ENCODE measurements at places on chromosomes 6 and 20.

DNA sequence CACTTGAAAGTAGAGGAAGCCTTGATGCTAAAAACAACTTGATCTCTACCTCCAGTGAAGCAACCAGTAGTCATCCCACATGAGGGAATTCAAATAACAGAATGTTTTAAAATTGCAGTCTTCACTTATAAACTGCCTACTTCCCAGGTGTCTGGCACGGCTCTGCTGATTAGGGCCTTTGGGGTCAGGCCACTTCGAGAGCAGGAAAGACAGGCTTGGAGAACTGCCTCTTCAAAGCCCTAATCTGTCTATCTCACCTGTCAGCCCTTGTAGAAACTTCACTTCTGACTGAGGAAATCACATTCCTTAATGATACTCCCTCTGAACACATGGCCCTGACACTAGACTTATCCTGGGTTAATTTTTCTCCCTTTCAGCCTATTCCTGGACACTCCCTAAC is 458.6 kb downstream of the TENT5A start:
- no peak for DNase-seq

GRCh38 chr20:46014517-46015396 is 6.0 kb downstream of the MMP9 start:
- no peak for DNase-seq

DNA sequence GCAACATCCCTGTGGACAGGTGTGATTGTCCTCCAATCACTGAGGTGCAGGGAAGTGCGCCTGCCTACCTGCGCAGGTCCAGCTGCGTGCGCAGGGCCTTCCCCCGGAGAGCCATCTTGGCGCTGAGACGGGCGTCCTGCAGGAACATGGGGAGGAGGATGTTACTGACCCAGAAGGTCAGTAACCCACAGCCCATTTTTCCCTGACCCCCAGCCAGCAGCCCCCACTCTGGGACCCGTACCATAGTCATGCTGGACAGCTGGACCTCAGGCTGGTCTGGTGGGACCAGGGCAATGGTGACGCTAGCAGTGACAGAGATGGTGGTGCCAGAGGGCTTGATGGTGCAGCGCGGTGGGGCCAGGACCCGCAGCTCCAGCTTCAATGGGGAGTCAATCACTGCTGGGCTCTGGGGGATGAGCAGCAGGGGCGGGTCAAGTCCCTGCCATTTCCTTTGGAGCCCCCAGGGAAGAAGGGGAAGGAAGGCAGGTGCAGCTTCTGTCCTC is 9.7 kb downstream of the PLTP start:
- DNase-seq: no peak

DNA sequence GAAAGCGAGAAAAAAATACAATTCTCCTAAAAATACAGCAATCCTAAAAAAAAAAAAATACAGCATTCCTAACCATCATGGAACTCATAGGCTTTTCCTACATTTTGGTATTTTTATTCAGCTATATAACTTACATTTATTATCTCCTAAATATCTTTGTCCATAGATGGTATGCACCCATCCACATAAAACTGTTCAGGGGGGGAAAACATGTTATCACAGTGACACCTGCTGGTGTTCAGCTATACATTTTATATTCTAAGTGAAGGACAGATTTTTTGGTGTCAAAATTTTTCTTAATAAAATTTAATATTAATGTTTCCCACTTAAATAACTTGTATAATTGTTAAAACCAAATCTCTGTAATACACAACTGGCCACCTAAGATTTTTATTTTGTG is 58.0 kb downstream of the BLOC1S5 start:
- DNase-seq: no peak

GRCh38 chr6:123201869-123202372 is 205.9 kb downstream of the CLVS2 start:
- DNase-seq: no peak

GRCh38 chr6:51720327-51720726 is 367.1 kb downstream of the PKHD1 start:
- DNase-seq: no peak

DNA sequence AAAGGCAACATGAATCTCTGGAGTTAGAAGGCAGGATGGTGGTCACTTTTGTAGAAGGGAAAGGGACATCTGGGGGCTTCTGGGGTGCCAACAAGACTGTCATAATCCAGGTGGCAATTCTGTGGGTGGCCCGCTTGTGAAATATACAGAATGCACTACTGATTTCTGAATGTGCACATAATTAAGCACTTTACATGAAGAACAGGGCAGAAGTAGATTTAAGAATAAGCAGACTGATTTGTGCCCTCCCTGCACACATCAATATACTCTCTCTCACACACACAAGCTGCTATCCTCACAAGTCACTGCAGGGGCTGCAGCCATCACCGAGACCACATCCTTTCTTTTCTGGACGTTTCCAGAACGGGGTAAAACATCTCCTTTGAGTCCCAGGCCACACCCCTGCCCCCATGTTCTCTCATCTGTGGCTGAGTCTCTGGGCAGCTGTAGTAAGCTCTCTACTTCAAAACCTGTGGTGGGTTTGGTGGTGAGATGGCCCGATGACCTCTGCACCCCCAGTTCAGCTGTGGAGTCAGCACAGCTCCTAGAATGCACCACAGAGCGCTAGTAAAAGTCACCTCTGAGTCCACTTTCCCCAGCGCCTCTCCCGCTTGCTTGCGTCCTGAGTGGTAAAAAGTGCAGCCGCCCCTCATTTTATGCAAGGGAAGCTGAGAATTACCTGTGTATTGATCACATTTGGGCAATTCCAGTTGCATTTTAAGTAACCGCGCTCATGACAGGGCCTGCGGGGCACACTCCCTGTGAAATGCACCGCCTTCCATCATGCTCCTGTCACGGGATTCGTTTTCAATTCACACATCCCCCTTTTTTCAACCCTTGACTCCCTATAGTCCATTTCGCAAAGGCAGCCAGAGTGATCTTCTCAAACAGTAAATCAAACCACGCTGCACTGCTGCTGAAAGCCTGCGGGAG is 115.5 kb downstream of the NFATC2 start:
- DNase-seq: no peak

DNA sequence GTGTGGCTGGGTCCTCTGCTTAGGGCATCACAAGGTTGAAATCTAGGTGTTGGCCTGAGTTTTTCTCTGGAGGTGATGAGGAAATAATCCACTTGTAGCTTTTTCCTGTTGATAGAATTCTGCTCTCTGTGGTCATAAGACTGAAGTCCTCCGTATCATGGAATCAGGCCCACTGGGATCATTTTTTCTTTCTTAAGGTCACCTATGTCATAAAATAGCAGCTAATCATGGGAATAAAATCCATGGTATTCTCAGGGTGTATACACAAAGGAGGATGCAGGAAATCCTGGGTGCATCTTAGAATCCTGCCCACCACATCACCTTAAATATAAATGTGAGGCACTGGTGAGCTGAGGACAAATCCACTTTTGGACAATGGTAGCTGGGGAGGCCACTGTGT is 72.7 kb downstream of the PRDM1 start:
- DNase-seq: no peak

- no peak for DNase-seq
Observed at GRCh38 chr6:94177429-94177828, 758.1 kb upstream of the EPHA7 start.

DNA sequence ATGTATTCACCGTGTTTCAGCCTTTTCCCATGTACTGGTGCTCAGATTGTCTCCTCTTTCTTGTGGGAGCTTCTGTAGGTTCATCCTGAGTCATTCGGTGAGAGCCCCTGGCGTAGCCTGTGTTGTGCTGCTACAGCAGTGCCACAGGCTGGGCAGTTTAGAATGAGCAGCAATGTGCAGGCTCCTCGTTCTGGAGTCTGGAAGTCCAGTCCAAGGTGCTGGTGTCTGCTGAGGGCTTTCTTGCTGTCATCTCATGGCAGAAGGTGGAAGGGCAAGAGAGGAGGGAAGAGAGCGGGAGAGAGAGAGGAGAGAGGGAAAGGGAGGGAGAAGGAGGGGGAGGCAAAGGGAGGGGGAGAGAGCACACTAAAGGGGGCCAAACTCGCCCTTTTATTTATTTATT is 15.1 kb downstream of the OSBPL2 start:
- no peak for DNase-seq

DNA sequence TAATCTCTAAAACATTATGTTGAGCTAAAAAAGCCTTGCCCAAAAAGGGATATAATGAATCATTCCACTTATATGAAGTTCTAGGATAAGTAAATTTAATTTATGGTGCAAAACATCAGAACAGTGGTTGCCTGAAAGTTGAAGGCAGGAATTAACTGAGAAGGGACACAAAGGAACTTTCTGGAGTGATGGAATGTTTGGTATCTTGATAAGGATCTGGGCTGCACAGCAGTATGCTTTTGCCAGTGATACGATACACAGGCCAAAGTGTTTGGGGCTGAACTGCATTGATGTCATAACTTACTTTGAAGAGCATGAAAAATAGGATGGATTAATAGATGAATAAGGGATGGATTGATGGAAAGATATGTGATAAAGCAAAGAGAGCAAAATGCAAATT is 146.1 kb upstream of the LRFN2 start:
- DNase-seq: no peak

DNA sequence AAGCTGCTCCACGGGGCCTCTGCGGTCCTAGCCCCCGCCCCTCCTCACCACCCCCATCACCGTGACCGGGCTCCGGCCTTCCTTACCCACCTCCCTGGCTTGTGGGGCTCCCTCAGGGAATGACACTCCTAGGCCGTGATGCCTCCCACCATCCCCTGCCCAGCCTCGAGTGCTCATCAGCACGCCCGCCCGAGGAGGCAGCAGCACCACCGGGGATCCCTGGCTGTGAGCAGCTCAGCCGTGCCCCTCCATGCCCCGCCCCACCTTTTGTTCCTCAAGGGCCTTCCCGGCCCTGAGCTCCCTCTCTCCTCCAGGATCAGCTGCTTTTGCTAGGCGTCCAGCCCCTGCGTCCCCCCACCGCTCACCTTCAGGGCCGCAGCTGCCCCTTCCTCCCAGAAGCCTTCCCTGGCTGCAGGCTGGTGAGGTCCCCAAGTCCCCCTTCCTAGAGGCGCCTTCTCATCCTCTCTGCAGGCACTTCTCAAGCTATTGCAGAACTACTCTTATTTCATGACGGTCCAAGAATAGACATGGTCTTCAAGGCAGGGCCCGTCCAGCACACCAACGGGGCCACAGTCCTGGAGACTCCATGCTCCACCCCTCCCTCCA is 3.0 kb downstream of the FNDC11 start:
- no peak for DNase-seq

DNA sequence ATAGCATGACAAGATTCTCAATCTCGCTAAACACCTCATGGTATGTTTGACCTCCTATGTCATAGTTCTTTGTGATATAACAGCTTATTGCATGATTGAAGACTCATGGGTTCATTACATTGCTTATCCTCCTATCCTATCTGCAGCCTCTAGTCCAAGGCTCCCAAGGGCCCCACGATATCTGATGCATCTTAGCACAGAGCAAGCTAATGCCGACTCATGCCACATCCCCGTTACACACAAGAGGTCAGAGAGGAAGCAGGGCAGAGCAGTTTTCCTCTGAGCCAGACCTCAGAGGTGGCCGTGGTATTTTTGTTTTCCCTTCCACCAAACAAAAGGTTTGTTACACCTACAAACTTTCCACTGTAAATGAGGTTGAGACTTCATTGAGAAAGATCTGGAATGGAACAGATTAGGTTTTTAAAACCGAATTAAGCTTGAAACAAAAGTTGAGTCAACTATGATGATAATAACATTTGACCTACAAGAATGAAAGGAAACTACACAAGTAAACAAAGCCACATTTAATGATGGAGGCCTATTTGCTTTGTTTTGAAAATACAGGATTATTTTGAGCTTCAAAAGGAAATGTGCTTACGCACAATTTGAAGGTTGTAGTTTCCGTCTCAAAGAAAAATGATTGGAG is 133.9 kb upstream of the MYLIP start:
- DNase-seq: no peak

GRCh38 chr6:169250660-169251059 is 3.0 kb downstream of the THBS2 start:
- DNase-seq: no peak

DNA sequence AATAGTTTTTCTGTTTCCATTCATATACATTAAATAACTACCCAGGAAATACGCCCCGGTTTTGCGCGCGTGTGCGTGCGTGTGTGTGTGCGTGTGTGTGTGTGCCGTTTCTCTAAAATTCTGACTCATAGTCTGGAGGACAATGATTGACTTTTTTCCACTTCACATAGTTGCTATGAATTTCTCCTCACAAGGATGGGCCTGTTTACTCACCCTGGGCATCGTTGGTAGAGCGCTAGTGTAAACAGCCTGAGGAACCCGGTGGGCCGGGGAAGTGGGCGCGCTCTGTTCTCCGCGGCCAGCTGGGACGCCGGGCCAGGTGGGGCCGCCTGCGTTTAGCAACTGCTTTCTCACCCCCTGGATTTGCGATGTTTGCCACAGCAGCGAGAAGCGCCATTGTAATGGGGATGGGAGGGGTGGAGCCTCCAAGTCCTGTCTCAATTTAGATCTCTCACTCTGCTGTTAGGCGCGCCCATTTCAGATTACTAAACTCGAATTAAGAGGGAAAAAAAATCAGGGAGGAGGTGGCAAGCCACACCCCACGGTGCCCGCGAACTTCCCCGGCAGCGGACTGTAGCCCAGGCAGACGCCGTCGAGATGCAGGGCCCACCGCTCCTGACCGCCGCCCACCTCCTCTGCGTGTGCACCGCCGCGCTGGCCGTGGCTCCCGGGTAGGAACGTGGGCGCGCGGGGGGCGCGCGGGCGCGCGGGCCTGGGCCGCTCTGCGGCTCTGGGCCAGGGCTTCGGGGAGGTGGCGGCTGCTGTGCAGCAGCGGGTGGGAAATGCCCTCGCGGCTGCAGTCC is at the start of gene CD109:
Gene CD109, plus strand, starts transcription at position 585 of the 803 bp plus-strand sequence. Its CDS starts 13 bp downstream, at position 598.
- DNase-seq: peak; percentile 68

Measured in pulmonary artery endothelial cell (primary cell).